ENCODE measurements at places on chromosomes 4 and X. TPM values are rescaled to one million over a fixed set of nuclear protein-coding genes. Genes with fewer than 3 reads are reported as not detected.

GRCh38 chr4:61911313-61911756 is 711.2 kb downstream of the ADGRL3 start:
- H3K36me3 ChIP-seq, result no peaks in the 10 kb centered on the region
- H3K27ac ChIP-seq, result no peak overlapping the region
- H3K27me3 ChIP-seq, result no peaks in the 10 kb centered on the region
- H3K4me3 ChIP-seq, result no peak overlapping the region

DNA sequence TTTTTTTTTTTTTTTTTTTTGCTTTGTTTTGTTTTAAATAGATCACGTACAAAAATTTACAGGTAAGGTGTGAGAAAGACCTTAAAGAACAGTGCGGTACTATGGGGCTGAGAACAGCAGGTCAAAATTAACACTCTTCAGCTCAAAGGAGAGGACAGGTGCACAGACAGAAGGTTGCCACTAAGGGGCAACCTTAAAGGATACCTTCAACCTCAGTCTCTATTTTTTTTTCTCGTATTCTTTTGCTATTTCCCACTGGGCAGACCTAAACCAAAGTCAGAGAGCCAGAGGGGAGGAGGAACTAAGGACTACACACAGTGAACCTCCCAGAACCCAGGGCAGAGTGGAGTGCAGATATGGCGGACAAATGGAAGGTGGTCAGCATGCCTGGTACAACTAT is 1984.3 kb upstream of the IGFBP7 start:
- no peaks in the 10 kb centered on the region for H3K4me1 ChIP-seq
- H3K27ac ChIP-seq, result no peak overlapping the region
- no peaks in the 10 kb centered on the region for H3K27me3 ChIP-seq
- H3K4me3 ChIP-seq, result no peak overlapping the region
- no peaks in the 10 kb centered on the region for H3K36me3 ChIP-seq
- DNase-seq, result no peak

GRCh38 chrX:2521927-2522386 is 21.2 kb upstream of the DHRSX start:
- H3K4me1 ChIP-seq, result peaks cover 3% of the 10 kb centered on the region
- no peak for DNase-seq
- H3K36me3 ChIP-seq, result no peaks in the 10 kb centered on the region

GRCh38 chrX:150062292-150063137 is 124.2 kb upstream of the EOLA2 start:
- H3K4me1 ChIP-seq, result no peaks in the 10 kb centered on the region
- DNase-seq, result peak; percentile 31
- no peak overlapping the region for H3K4me3 ChIP-seq
- no peak overlapping the region for H3K27ac ChIP-seq
- no peaks in the 10 kb centered on the region for H3K36me3 ChIP-seq
- no peaks in the 10 kb centered on the region for H3K27me3 ChIP-seq

GRCh38 chrX:124518885-124519284 is 172.5 kb downstream of the SH2D1A start:
- no peak overlapping the region for H3K4me3 ChIP-seq
- no peak for DNase-seq
- H3K27me3 ChIP-seq, result no peaks in the 10 kb centered on the region
- no peaks in the 10 kb centered on the region for H3K4me1 ChIP-seq

DNA sequence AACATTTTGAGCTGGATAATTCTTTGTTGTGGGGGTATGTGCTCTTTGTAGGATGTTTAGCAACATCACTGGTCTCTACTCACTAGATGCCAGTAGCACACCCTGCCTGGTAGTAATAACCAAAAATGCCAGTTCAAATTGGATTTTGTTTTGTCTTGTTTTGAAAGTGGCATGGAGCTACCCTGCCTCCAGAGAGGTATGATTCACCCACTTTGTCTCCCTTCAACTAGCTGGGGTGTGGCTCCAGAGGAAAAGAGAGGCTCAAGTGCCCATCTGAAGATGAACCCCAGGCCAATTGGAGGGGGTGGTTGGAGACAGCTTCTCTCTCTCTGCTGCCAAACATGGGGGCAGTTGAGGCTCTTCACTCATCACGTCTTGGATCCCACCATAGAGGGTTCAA is 34.5 kb downstream of the NIPAL1 start:
- H3K27me3 ChIP-seq, result no peaks in the 10 kb centered on the region
- no peak overlapping the region for H3K4me3 ChIP-seq
- H3K4me1 ChIP-seq, result peaks cover 25% of the 10 kb centered on the region

GRCh38 chrX:40488296-40488695 is 92.5 kb upstream of the ATP6AP2 start:
- no peak overlapping the region for H3K4me3 ChIP-seq
- peaks cover 5% of the 10 kb centered on the region for H3K27me3 ChIP-seq
- H3K27ac ChIP-seq, result no peak overlapping the region
- no peaks in the 10 kb centered on the region for H3K36me3 ChIP-seq
- no peaks in the 10 kb centered on the region for H3K4me1 ChIP-seq
- DNase-seq, result no peak

- no peak overlapping the region for H3K27ac ChIP-seq
- H3K4me3 ChIP-seq, result no peak overlapping the region
- no peak for DNase-seq
- peaks cover 49% of the 10 kb centered on the region for H3K36me3 ChIP-seq
Observed at GRCh38 chr4:10102474-10103332, 13.9 kb downstream of the WDR1 start.

- no peak for DNase-seq
- H3K27me3 ChIP-seq, result peaks cover 5% of the 10 kb centered on the region
- H3K36me3 ChIP-seq, result no peaks in the 10 kb centered on the region
- H3K4me3 ChIP-seq, result peak overlapping the region; percentile 17
- no peak overlapping the region for H3K27ac ChIP-seq
Observed at GRCh38 chr4:152045449-152045806, 284.6 kb upstream of the GATB start.

- no peaks in the 10 kb centered on the region for H3K27me3 ChIP-seq
- H3K36me3 ChIP-seq, result peaks cover 90% of the 10 kb centered on the region
- no peaks in the 10 kb centered on the region for H3K4me1 ChIP-seq
- no peak overlapping the region for H3K27ac ChIP-seq
- no peak for DNase-seq
- no peak overlapping the region for H3K4me3 ChIP-seq
Observed at GRCh38 chr4:39237179-39237578, 54.9 kb downstream of the WDR19 start.

- no peaks in the 10 kb centered on the region for H3K27me3 ChIP-seq
- DNase-seq, result no peak
- H3K4me3 ChIP-seq, result no peak overlapping the region
Observed at GRCh38 chrX:130770615-130771014, 132.4 kb downstream of the ENOX2 start.

GRCh38 chr4:100042235-100042634 is 92.2 kb upstream of the H2AZ1 start:
- H3K36me3 ChIP-seq, result no peaks in the 10 kb centered on the region
- H3K27me3 ChIP-seq, result no peaks in the 10 kb centered on the region
- no peak overlapping the region for H3K4me3 ChIP-seq
- no peaks in the 10 kb centered on the region for H3K4me1 ChIP-seq

DNA sequence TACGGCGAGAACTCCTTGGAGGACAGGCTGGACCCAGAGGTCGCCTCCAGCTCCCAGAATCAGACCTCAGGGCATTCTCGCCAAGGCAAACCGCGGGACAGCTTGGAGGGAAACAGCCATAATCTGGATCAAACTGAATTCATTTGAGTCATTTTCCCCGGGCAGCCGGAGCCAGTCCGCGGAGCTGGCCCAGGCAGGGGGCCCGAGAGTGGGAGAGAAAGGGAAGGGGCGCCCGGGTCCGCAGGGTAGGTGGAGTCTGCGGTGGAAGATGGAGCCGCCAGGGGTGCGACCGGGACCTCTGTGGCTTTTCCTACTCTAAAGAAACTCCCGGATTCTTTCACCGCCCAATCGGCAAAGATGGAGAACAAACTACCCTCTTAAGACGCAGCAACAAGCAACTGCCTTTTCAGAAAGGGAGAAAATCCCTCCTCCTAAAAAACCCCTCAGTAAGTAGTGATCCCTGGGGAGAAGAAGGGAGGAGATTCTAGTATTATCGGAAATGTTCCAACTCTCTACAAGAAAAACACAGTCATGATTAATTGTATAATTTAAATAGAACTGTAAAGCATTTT is 5.2 kb downstream of the NKX3-2 start:
- H3K27ac ChIP-seq, result no peak overlapping the region
- peaks cover 41% of the 10 kb centered on the region for H3K27me3 ChIP-seq
- H3K4me3 ChIP-seq, result no peak overlapping the region
- H3K36me3 ChIP-seq, result no peaks in the 10 kb centered on the region
- DNase-seq, result no peak

DNA sequence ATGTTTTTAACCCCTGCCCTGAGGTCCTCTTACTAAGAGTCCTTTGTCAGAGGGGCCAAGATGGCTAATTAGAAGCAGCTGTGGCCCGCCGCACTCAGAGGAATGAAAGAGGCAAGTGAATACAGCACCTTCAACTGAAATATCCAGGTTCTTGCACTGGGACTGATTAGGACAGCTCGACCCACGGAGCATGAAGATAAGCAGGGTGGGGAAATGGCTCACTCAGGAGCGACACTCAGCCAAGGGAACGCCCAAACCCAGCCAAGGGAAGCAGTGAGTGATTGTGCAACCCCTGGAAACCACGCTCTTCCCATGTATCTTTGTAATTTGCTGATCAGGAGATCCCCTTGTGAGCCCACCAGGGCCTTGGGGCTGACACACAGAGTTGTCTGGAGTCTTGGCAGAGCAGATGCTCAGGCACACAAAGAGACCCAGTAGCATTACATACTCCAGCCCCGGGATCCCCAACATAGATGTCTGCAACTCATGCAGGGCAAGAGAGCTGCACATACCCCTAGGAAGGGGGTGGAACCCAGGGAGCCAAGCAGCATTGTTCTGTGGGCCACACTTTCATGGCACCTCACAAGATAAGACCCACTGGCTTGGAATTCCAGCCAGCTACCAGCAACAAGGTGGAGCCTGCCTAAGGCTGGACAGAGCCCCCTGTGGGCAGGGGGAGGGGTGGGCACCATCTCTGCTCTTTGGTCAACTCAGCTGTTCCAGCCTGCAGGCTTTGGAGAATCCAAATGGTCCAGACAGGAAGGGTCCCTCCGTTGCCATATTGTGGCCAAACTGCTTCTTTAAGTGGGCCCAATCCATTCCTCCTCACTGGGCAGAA is 23.3 kb downstream of the F8A3 start:
- H3K27me3 ChIP-seq, result no peaks in the 10 kb centered on the region
- no peak for DNase-seq
- H3K27ac ChIP-seq, result no peak overlapping the region
- no peak overlapping the region for H3K4me3 ChIP-seq
- no peaks in the 10 kb centered on the region for H3K4me1 ChIP-seq

- peaks cover 12% of the 10 kb centered on the region for H3K4me1 ChIP-seq
- peak overlapping the region; percentile 37 for H3K4me3 ChIP-seq
- no peaks in the 10 kb centered on the region for H3K36me3 ChIP-seq
Observed at GRCh38 chr4:1512738-1513660, 106.8 kb upstream of the NKX1-1 start.

The FAAH2 gene
- total RNA-seq, result 2.9 TPM

The FOXR2 gene
- not detected for total RNA-seq

The LAS1L gene
- 4.1 TPM for total RNA-seq

The PRSS48 gene
- total RNA-seq, result not detected

The GRID2 gene
- not detected for total RNA-seq

The TRIM60 gene
- not detected for total RNA-seq

The CSAG1 gene
- total RNA-seq, result not detected

The RBM47 gene
- total RNA-seq, result 207 TPM

The F11 gene
- not detected for total RNA-seq

All from stomach (tissue), 19 donors.